ENCODE measurements at places on chromosomes 5 and 9.

- no peak for DNase-seq
Observed at GRCh38 chr9:71897577-71897976, 13.4 kb downstream of the ABHD17B start.

GRCh38 chr9:131627648-131628458 lies 82.5 kb downstream of the PRRT1B start:
- DNase-seq: peak; percentile 6

DNA sequence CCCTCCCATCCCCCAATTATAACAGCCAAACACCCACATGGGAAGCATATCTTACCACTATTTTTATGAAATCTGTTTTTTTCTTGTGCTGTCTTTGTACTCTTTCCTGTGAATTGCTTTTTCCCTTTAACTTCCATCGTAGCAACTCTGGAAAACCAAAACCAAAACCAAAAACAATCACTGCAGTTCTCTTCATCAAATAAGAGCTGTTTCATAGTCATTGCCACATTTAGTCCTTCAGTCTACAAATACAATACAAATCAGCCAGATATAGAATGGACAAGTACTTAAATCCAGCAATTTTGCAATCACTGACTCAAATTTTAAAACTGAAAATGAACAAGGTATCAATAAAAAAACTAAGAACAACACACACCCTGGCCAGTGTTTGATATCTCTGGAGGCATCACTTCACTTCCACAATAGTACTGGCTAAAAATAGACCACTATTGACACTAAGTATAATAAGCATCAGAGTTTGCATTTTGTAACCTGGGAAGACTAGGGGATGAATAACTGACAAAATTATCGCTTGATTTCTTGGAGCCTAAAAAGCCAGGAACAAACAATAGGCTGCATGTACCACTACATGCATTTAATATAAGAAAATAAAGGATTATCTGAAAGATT lies 5.4 kb downstream of the PUM3 start:
- no peak for DNase-seq

- no peak for DNase-seq
Observed at GRCh38 chr9:27791311-27791710, 218.0 kb upstream of the C9orf72 start.

DNA sequence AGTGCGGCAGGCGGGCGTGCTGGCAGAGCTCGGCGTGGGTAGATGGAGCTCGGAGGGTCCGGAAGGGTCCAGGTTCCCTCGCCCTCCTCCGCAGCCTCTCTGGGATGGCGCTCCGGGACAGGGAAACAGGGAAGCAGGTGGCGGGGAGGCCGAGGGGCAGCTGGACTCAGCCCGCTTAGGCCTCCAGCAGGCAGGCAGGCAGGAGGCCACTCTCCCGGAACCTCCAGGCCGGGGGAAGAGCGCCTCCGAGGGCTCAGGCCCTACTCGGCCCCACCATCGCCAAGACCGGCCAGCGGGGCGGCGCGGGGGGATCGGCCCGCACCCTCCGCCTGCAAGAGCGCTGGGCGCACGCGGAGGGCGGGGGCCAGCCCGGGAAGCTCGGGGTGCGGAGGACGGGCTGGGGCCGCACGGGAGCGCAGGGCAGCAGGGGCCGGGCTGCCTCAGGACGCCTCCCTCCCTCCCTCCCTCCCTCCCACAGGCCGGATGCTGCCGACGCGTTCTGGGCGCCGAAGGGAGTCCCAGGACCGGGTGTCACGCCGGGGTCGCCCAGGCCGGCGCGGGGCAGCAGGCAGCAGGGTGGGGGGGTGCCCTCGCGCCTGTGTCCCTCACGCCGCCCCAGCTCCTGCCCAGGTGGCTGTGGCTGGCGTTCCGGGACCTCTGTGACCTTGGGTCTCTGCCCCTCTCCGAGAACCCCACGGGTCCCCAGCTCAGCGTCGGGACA lies 977 bp downstream of the MGAT4B start:
- DNase-seq: no peak

- DNase-seq: no peak
Observed at GRCh38 chr9:127106466-127106855, 16.0 kb downstream of the ANGPTL2 start.

- DNase-seq: no peak
Observed at GRCh38 chr5:72510610-72511181, 3.5 kb upstream of the ZNF366 start.

DNA sequence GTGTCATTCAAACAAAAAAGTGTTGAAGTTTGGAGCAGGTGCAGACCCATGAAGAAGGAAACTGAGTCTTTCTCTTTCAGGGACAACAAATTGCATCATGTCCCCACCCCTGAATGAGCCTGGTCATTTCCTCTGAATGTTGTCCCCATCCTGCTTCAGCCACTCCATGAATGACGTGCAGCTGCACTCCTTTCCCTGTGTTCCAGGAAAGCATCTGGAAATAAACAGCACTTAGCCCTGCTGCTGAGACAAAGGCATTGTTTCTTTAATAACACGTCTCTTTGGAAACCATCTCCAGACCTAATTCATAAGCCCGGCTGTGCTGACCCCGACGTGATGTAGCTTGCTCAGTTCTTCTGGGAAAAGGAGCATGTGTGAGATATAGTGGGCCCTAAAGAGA lies 682.3 kb downstream of the BRINP1 start:
- no peak for DNase-seq

GRCh38 chr9:113695440-113695851 lies 180.7 kb upstream of the ZNF618 start:
- DNase-seq: no peak

GRCh38 chr5:54695198-54695966 lies 177.8 kb downstream of the SNX18 start:
- DNase-seq: no peak

GRCh38 chr9:104974053-104974962 lies 46.4 kb upstream of the ABCA1 start:
- no peak for DNase-seq

- no peak for DNase-seq
Observed at GRCh38 chr5:62593331-62593730, 14.7 kb downstream of the LRRC70 start.

- DNase-seq: no peak
Observed at GRCh38 chr5:169168280-169168679, 132.7 kb downstream of the SLIT3 start.

GRCh38 chr5:58786035-58786434 lies 203.2 kb downstream of the RAB3C start:
- no peak for DNase-seq

DNA sequence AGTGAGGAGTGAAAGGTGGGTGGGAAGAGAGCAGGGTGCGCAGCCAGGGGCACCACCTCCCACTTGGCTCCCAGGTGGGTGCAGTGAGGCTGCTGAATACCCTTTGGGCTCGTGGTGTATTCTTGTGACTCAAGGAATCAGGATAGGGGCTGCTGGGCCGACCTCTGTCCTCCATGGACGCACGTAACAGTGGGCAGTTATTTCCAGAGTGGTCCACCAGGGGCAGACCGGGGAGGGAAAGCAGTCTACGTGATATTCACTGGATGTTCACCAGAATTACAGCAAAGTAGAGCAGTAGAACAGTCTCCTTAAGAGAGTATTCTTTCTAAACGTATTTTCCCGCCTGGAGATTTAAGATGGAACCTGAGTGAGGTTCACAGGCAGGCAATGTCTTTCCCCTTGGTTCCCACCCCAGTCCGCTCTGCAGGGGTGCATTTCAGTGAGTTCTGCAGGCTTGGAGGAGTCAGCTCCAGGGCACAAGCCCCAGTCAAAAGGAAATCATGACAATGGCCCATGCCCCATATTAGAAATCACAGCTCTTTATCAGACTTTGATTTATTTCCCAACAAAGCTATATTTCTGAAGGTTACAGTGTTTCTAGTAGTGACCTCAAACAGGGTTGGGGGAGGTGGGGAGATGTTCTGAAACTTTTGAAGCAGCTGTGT lies 88.7 kb downstream of the SYK start:
- no peak for DNase-seq

DNA sequence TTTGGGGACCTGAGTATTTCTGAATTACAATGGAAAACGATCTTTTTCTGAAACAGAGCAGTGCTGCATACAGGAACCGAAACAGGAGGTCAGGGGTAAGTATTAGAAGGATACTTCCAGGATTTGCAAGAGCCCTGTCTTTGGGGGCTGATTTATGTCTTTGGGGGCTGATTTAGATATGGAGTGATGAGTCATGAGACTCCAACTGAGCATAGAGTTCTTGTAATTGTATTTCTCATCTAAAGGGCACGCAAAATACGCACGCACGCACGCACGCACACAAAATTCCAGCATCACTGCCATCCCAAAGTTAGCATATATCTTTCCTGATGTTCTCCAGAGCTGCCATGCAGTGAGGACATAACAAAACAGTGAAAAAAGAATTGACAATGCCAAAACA lies 414.8 kb upstream of the CCNH start:
- no peak for DNase-seq

DNA sequence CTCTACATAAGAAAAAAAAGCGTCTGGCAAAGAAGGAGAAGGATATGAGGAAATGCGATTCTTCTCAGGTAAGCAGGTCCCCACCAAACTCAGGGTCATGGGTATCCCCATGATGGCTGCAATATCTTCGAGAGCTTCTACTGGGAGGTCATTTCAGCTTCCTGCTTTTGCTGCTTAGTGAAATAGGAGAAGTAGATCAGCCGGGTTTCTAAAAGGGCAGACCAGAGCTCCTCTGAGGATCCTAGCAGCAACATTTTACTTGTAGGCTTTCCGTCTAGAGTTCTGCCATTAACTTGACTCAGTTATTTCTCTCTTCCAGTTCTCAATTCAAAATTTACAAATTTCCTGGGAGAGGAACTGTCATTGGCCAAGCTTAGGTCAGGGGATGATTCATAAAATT lies 134.7 kb downstream of the DPYSL3 start:
- DNase-seq: no peak

DNA sequence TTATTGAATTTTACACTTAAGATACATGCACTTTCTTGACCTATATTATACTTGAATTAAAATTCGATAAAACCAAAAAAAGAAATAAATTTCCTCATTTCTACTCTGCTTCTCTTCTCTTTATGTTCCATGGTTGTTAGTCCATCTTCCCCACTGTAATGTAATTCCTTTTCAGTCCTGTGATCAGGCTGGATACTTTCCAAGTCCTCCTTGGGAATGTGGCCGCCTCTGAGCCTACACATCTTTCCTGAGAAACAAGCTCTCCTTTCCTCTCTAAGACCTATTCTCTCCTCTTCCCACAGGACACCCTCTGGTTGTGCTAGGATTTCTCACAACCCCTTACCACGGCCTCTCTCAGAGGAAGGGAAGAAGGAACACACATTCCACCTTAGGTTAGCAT lies 285.1 kb downstream of the DNAH5 start:
- DNase-seq: no peak

- DNase-seq: no peak
Observed at GRCh38 chr5:77177576-77177975, 32.9 kb upstream of the PDE8B start.

- DNase-seq: no peak
Observed at GRCh38 chr9:80509358-80509757, 937.6 kb downstream of the TLE4 start.

DNA sequence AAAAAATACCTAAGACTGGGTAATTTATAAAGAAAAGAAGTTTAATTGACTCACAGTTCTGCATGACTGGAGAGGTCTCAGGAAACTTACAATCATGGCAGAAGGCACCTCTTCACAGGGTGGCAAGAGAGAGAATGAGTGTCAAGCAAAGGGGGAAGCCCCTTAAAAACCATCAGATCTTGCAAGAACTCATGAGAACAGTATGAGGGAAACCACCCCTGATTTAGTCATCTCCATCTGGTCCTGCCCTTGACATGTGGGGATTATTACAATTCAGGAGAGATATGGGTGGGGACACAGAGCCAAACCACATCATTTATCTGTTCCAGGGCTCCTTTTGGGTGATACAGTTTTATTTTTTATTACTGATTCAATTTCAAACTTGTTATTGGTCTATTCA lies 23.2 kb upstream of the ADAMTS16 start:
- no peak for DNase-seq

GRCh38 chr9:311841-312240 lies 97.2 kb downstream of the DOCK8 start:
- DNase-seq: no peak

DNA sequence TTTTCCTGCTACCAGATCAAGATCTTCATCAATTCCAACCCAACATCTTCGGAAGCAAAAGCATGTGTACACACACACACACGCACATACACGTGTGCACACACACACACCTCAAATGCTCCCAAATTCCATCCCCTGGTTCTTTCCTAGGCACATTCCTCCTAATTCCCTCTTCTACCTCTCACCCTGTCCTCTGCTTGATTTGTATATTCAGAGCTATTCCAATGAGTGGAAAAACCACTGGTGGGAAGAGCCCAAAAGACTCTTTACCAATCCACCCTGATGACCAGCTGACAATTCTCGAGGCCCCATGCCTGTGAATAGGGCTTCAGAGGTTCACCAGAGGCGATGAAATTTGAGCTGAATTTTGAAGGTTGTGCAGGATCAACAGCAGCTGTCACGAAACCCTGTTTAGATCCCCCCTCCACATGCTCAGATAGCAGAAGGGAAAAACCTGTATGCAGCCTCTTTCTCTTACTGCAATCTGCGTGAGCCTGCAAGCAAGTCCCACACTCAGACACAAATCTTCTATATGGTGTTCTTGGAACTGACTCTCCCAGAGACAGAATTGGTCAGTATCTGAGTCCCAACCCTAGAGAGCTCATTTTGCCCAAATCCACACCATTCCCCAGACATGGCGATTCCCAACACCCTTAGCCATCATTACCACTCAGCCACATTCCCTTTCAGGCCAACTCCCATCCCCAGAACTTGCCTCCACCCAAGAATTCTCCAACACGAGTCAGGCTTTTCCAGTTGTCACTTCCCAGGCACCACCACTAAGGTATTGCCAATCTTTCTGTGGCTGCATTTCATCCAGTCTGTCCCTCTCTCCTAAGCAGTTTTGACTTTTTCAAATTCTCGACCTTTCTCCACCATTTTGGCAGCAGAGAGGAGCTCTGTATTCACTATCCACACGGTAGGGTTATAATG lies 4.3 kb upstream of the TRIO start:
- DNase-seq: no peak

- DNase-seq: no peak
Observed at GRCh38 chr9:99489060-99489413, 267.0 kb downstream of the SEC61B start.

DNA sequence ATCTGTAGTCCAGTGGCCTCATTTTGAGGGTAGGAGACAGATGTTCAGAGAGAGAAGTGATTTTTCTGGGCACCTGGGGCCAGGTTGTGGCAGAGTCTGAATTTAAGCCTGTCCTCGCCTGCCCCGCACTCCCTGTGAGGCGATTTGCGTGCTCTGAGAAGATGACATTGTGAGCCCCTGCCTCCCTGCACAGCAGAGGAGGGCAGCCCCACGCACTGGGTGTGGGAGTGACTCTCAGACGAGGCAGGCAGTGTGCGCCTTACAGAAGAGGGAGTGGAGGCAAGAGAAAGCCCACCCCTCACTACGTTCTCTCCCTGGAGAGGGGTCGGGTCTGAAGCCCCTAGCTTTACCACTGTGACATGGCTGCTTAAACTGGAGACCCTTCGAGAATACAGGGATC lies 35.7 kb downstream of the IRX4 start:
- no peak for DNase-seq

- no peak for DNase-seq
Observed at GRCh38 chr5:10250806-10251276, 761 bp downstream of the CCT5 start.

- no peak for DNase-seq
Observed at GRCh38 chr9:135178498-135178897, 91.0 kb downstream of the OLFM1 start.

GRCh38 chr5:4100739-4101138 lies 505.1 kb downstream of the IRX1 start:
- DNase-seq: no peak
